Cortex of kidney (tissue), 1 donor: ENCODE measurements at places on chromosomes 4 and X.

GRCh38 chr4:81605271-81605670 lies 133.6 kb upstream of the RASGEF1B start:
- no peak for DNase-seq

- no peak for DNase-seq
Measured at GRCh38 chr4:83083925-83084475, 30.5 kb downstream of the PLAC8 start.

GRCh38 chr4:68748181-68748991 lies 67.4 kb upstream of the UGT2B10 start:
- no peak for DNase-seq

- DNase-seq = no peak
Measured at GRCh38 chr4:75243570-75243969, 270.6 kb downstream of the RCHY1 start.

- no peak for DNase-seq
Measured at GRCh38 chr4:125948021-125948420, 633.3 kb downstream of the FAT4 start.
